Breast epithelium (tissue), 4 donors: ENCODE measurements at places on chromosomes 11 and 22. TPM values are rescaled to one million over a fixed set of nuclear protein-coding genes. Genes with fewer than 3 reads are reported as not detected.

Gene SMCO4
- 64.4 TPM for total RNA-seq

Gene JAM3
- 34.5 TPM for total RNA-seq

Gene C11orf87
- total RNA-seq, result not detected

Gene ATP5MG
- total RNA-seq, result 56.0 TPM

Gene GNG3
- total RNA-seq, result not detected

Gene PRRG4
- 25.5 TPM for total RNA-seq

Gene BBOX1
- total RNA-seq, result 61.0 TPM

Gene GPR83
- not detected for total RNA-seq

Gene KCTD14
- total RNA-seq, result 22.4 TPM

Gene IL10RA
- total RNA-seq, result 13.3 TPM

Gene C11orf21
- total RNA-seq, result 1.0 TPM

Gene TSGA10IP
- total RNA-seq, result not detected

Gene KRTAP5-11
- total RNA-seq, result not detected

Gene CSNK2A3
- total RNA-seq, result 2.6 TPM

Gene DBX1
- not detected for total RNA-seq

Gene TREH
- not detected for total RNA-seq

Gene SERPING1
- total RNA-seq, result 421 TPM

Gene DCHS1
- total RNA-seq, result 18.0 TPM

Gene MUC2
- total RNA-seq, result 0.66 TPM

Gene SLC37A2
- total RNA-seq, result 3.9 TPM

Gene NLRP6
- total RNA-seq, result 3.7 TPM

Gene SLC16A8
- total RNA-seq, result not detected

Gene ABTB2
- 1.3 TPM for total RNA-seq

Gene TH
- total RNA-seq, result not detected

Gene GAL3ST1
- 1.3 TPM for total RNA-seq

Gene ADAMTS8
- total RNA-seq, result 0.44 TPM

Gene PNPLA5
- not detected for total RNA-seq

Gene TEAD1
- 80.1 TPM for total RNA-seq

Gene PIH1D2
- 5.4 TPM for total RNA-seq

Gene BIK
- total RNA-seq, result not detected

Gene FOLR2
- total RNA-seq, result 16.7 TPM

Gene B3GAT1
- 2.9 TPM for total RNA-seq

Gene APOA5
- total RNA-seq, result not detected

Gene CDCA5
- total RNA-seq, result 0.98 TPM

Gene NLRX1
- total RNA-seq, result 16.1 TPM

Gene MPPED1
- total RNA-seq, result not detected

Gene MS4A14
- total RNA-seq, result 2.3 TPM

Gene ADAMTS15
- 22.6 TPM for total RNA-seq

Gene KCNA4
- 3.2 TPM for total RNA-seq

Gene SCT
- total RNA-seq, result not detected

Gene FREY1
- 0.48 TPM for total RNA-seq

Gene MTFP1
- 2.9 TPM for total RNA-seq
